ENCODE measurements at places on chromosomes 1 and 21.

DNA sequence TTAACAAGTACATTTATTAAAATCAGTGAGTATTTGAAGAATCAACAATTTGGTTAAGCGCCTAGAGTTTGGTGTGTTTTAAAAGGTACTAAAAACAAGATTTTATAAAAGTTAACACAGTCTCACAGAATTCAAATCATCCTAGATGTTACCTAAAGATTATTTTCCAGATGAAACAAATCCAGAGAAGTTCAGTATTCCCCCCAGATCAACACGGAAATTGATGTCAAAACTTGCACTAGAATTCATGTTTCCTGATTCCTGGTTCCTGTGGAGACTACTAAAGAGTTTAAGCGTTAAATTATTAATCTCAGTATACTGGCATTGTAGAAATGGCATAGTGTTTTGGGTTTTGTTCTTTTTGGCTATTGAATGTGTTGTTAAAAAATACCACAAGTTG, 1.4 kb downstream of the PTBP2 start:
- peak; percentile 2 for DNase-seq

DNA sequence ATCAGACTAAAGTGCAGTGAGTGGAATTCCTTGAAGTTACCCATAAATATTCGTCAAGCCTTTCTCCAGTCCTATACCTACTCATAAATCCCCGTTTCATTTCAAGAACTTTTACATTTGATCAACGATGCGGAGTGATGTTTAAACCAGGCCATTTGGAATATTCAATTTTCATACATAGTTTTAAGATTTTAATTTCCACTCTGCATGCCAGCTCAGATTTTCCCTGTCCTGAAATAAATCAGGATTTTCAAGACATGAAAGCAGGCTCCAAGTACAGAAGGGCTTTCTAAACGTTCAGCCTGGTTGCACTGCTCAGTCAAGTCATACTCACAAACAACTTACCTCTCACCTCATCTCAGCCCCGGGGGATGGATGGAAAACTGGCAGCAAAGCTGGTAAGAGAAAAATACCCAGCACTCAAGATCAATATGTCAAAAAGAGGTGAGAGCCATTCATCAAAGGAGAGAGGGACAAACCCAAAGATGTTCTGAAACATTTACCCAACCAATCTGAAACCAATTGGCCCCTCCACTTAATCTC, 418.5 kb downstream of the PLPP3 start:
- no peak for DNase-seq

DNA sequence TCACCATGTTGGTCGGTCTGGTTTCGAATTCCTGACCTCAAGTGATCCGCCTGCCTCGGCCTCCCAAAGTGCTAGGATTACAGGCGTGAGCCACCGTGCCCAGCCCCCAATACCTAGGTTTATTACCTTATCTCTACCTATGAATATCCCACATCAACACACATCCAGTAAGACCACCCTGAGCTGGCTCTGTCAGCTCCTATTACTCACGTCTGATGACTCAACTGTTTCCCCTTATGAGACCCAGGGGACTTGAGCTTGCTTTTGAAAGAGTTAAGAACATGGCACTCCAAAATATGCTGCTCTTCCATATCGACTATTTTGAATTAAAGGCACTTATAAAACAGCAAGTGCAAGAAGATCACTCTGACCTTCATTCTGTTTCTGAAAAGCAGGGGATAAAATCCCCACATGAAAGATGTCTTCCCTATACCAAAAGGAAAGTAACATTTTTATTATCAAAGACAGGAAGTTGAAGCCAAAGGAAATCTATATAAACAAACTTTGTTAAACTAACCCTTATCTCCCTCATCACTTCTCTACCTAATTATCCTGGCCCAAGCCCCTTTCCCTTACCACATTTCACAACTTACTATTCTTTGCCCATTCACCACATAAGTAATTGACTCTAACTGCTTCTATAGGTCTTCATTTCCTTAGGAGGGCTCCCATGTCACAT, 41.3 kb upstream of the OSBPL9 start:
- no peak for DNase-seq

- no peak for DNase-seq
Measured at GRCh38 chr1:217133958-217134856, 411.0 kb upstream of the ESRRG start.

- no peak for DNase-seq
Measured at GRCh38 chr1:33004613-33005012, 32.1 kb downstream of the AK2 start.

Measured in CD8-positive, alpha-beta memory T cell (primary cell).